ENCODE measurements at places on chromosomes 3 and 15.

- no peaks in the 10 kb centered on the region for H3K36me3 ChIP-seq
- no peak for DNase-seq
- no peak overlapping the region for H3K4me3 ChIP-seq
- H3K27ac ChIP-seq: no peak overlapping the region
- no peaks in the 10 kb centered on the region for H3K27me3 ChIP-seq
- H3K4me1 ChIP-seq: no peaks in the 10 kb centered on the region
Observed at GRCh38 chr15:66560856-66561525, 4.8 kb downstream of the LCTL start.

DNA sequence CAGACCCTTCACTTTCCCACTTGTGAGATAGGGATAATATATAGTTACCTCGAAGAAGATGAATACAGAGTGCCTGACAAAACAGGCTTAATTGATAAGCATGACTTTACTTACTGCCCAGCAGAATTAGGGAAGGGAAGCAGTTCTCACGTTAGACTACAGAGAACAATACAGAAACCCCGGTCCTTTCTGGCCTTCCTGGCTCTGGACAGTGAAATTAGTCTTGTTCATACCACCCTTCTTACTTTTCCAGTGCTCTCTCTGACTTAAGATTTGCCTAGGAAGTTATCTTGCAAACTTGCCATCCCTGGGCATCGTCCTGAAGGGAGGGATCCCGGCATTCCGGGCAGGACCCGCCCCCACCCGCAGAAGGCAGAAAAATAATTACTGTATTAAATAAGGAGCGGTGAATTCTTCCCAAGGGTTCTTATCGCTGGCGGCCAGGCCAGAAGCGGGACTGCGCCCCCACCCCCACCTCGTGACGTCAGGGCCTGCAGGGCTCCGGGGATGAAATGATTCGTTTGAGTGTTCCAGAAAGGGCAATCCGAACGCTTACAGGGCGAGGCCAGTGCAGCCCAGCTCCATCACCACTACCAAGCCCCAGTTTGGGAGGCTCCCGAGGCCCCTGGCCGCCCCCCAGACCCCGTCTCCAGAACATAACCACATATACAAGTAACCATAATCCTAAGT is 8.4 kb downstream of the SOX2 start:
- no peaks in the 10 kb centered on the region for H3K4me1 ChIP-seq
- DNase-seq: no peak
- H3K36me3 ChIP-seq: no peaks in the 10 kb centered on the region
- H3K27ac ChIP-seq: no peak overlapping the region
- H3K4me3 ChIP-seq: no peak overlapping the region
- peaks cover 87% of the 10 kb centered on the region for H3K27me3 ChIP-seq

DNA sequence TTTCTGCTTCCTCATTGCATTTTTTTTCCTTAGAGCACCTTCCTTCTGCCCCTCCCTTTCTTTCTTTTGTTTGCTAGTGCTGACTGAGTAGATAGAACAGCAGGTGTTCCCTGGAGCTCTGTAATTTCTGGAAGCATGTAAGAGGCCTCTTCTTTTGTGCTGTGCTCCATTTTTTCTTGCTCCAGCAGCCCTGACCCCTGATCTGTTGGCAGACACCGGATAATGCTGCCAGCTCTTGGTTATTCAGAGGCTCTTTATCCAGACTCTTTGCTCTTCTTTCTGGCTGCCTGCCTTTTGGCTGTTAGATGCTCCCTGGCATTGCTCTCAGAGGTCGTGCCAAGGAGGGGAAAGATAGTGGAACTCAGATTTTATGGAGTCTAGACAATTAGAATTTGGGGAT is 104.4 kb upstream of the RBMS3 start:
- no peaks in the 10 kb centered on the region for H3K36me3 ChIP-seq
- H3K27ac ChIP-seq: no peak overlapping the region
- no peak for DNase-seq
- no peak overlapping the region for H3K4me3 ChIP-seq

- DNase-seq: no peak
- H3K27me3 ChIP-seq: no peaks in the 10 kb centered on the region
- H3K27ac ChIP-seq: no peak overlapping the region
Observed at GRCh38 chr3:188084752-188085583, 69.0 kb upstream of the LPP start.

GRCh38 chr15:55168350-55168974 is 28.3 kb downstream of the RSL24D1 start:
- H3K36me3 ChIP-seq: no peaks in the 10 kb centered on the region

DNA sequence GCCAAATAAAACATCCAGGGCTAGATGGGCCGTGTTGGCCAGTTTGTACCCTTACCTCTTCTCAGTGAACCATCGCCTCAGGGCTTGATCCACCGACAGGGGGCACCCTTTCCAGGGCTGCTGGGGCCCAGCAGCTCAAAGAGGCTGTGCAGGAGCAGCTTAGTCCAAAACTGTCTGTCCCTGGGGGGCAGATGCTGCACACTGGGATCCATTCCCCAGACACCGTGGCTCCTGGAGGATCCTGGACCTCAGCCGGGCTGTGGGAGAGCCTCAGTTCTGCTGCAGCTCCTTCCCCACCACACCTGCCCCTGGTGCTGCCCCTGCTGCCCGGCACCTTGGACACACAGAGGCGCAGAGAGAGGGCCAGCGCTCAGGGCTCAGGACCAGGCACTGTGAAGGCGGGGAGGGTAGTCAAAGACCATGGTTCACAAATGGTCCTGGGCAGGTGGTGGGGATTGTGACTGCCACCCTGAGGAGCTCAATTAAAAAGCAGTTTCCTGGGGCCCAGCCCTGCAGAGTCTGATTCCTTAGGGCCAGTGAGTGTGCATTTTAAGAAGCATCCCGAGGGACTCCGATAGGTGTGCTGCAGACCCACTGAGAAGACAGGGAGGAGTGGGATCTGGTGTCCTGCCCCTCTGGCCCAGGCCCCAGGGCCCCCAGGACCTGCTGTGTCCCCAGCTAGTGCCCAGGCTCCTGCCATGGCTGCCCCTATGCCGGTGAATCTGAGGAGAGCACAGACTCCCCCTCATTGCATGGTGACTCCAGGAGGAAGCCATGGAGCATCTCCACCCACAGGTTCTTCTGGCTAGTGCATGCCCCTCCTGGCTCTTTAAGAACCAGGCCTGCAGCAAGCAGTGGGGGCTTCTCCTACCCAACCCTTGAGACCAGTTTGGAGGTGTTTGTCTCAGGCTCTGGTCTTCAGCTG is 86.5 kb upstream of the PRR20G start:
- H3K4me3 ChIP-seq: no peak overlapping the region
- no peaks in the 10 kb centered on the region for H3K27me3 ChIP-seq
- H3K36me3 ChIP-seq: no peaks in the 10 kb centered on the region
- H3K27ac ChIP-seq: no peak overlapping the region

GRCh38 chr3:125386811-125387210 is 11.7 kb upstream of the ZNF148 start:
- DNase-seq: no peak
- no peaks in the 10 kb centered on the region for H3K36me3 ChIP-seq
- H3K27ac ChIP-seq: no peak overlapping the region
- H3K4me1 ChIP-seq: peaks cover 14% of the 10 kb centered on the region
- no peak overlapping the region for H3K4me3 ChIP-seq

GRCh38 chr3:50412231-50412754 is 53.0 kb upstream of the TMEM115 start:
- DNase-seq: no peak
- H3K36me3 ChIP-seq: no peaks in the 10 kb centered on the region
- H3K4me1 ChIP-seq: no peaks in the 10 kb centered on the region
- H3K4me3 ChIP-seq: no peak overlapping the region

GRCh38 chr15:68718468-68718867 is 102.2 kb downstream of the ANP32A start:
- H3K4me1 ChIP-seq: no peaks in the 10 kb centered on the region
- H3K27me3 ChIP-seq: no peaks in the 10 kb centered on the region
- DNase-seq: no peak
- H3K4me3 ChIP-seq: no peak overlapping the region
- no peaks in the 10 kb centered on the region for H3K36me3 ChIP-seq

GRCh38 chr3:59824876-59825275 is 775.1 kb upstream of the CFAP20DC start:
- no peak for DNase-seq
- no peak overlapping the region for H3K27ac ChIP-seq
- no peak overlapping the region for H3K4me3 ChIP-seq
- H3K36me3 ChIP-seq: no peaks in the 10 kb centered on the region

GRCh38 chr3:60421749-60422446 is 829.4 kb downstream of the FHIT start:
- no peak overlapping the region for H3K4me3 ChIP-seq
- DNase-seq: no peak
- no peaks in the 10 kb centered on the region for H3K4me1 ChIP-seq
- no peaks in the 10 kb centered on the region for H3K36me3 ChIP-seq
- no peak overlapping the region for H3K27ac ChIP-seq
- H3K27me3 ChIP-seq: no peaks in the 10 kb centered on the region

GRCh38 chr15:32861761-32862160 is 144.0 kb downstream of the GREM1 start:
- no peak for DNase-seq
- H3K27ac ChIP-seq: no peak overlapping the region
- no peaks in the 10 kb centered on the region for H3K4me1 ChIP-seq
- no peaks in the 10 kb centered on the region for H3K27me3 ChIP-seq

DNA sequence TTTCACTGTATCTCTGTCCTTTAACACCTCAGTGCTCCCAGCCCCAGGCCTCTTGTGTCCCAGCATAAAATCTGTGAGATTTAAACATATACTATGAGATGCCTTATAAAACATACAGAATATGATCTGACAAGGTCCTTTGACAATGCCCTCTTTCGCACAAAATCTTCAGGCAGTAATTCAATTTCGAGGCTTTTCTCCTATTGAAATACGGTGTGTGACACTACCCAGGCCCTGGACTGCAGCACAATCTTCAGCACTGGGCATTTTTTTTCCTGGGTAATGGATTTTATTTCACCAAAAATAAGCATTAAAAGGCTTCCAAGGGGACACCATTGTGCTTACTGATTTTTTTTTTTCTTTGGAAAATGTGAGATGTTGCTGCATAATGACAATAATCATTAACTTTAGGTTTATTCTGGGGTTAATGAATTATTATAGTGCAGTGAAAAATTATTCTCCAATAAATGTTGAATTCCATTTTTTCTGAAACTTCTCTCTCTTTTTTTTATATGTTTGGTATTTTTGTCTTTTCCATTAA is 40.9 kb upstream of the FAM3D start:
- DNase-seq: no peak
- H3K4me3 ChIP-seq: no peak overlapping the region
- no peaks in the 10 kb centered on the region for H3K4me1 ChIP-seq
- no peaks in the 10 kb centered on the region for H3K27me3 ChIP-seq
- H3K36me3 ChIP-seq: no peaks in the 10 kb centered on the region

DNA sequence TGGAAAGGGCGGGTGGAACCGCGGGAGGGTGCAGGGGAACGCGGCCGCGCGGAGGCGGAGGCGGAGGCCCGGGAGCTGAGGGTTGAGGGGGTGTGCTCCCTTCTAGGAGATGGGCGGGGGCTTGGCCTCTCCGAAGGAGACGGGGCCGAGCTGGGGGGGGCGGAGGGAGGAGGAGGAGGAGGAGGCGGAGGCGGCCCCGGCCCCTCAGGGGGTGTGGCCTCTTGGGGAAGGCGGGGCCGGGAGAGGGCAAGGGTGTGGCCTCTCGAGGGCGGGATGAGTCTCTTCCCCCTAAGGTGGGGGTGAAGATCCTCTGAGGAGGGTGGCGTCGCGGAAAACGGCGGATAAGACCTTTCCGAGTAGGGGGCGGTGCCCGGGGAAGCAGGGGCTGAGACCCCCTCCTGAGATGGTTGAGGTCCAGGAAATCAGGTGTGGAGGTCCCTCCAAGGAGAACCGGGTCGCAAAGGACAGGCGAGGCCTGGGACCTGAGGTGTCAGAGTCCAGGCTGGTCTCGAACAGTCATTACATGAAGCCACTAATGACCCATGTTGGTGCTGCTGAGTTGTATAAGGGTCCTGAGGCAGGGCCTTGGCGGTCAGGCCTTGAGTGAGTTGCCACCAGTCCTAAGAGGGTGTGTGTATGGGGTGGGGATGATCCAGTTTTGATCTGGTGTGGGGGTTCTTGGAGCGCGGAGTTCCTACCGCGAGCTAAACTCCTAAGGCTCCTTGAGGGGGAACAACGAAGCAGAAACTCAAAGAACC is 759 bp downstream of the WDR6 start:
- no peaks in the 10 kb centered on the region for H3K27me3 ChIP-seq
- peaks cover 25% of the 10 kb centered on the region for H3K4me1 ChIP-seq
- peak; percentile 92 for DNase-seq
- peak overlapping the region; percentile 99 for H3K27ac ChIP-seq

GRCh38 chr15:77865701-77866100 is 211.8 kb downstream of the TBC1D2B start:
- no peak overlapping the region for H3K4me3 ChIP-seq
- no peak overlapping the region for H3K27ac ChIP-seq
- H3K4me1 ChIP-seq: peaks cover 5% of the 10 kb centered on the region
- DNase-seq: no peak
- no peaks in the 10 kb centered on the region for H3K27me3 ChIP-seq
- no peaks in the 10 kb centered on the region for H3K36me3 ChIP-seq

DNA sequence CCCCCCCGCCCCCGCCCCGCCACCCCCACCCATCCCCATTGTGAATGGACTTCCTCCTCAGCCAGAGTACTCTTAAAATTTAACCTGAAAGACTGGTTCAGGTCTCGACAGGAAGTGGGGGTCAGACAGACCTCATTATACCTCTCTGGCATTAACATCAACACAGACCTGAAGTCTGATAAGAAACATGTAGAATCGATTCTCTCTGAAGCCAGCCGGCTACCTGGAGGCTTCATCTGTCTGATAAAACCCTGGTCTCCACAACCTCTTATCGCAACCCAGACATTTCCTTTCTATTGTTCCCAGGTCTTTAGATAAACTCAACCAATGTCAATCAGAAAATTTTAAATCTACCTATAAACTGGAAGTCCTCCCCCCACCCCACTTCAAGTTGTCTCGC is 42.6 kb downstream of the SLCO2A1 start:
- H3K4me3 ChIP-seq: no peak overlapping the region
- DNase-seq: no peak
- H3K27ac ChIP-seq: no peak overlapping the region
- H3K36me3 ChIP-seq: no peaks in the 10 kb centered on the region
- H3K27me3 ChIP-seq: no peaks in the 10 kb centered on the region
- H3K4me1 ChIP-seq: no peaks in the 10 kb centered on the region

DNA sequence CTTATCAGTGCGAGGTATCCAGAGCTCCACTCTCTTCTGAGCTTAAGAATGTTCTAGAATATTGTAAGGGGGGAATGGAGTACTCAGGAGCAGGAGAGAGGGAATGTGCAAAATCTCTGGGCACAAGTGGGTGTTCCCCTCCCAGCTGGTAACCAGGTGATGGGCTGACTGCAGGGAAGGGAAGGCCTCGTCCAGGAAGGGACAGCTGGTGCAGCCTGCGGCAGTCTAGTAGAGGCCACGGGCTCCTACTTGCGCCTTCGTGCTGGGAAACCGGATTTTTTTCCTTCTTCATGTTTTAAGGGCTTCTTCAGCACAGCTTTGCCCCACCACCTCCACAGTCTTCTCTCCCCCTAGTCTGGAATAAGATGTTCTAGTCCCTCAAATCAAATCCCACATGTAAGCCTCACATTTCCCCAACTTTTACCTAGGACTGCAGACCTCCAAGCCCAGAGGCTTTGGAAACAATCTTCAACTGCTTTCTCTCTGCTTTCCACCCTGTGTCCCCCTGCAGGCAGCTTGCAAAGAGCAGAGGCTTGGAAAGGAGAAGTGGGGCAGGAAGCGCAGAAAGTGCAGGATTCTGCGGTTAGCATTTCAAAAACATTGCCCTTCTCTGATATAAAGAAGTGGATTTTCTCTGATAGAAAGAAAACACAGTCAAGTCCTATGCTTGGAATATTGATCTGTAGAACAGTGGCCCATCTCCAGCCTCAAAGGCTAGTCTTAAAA is 11.9 kb upstream of the CGNL1 start:
- H3K4me1 ChIP-seq: no peaks in the 10 kb centered on the region
- no peaks in the 10 kb centered on the region for H3K27me3 ChIP-seq

GRCh38 chr3:129345971-129346370 is 67.3 kb downstream of the HMCES start:
- peaks cover 17% of the 10 kb centered on the region for H3K27me3 ChIP-seq
- no peaks in the 10 kb centered on the region for H3K36me3 ChIP-seq
- no peak for DNase-seq
- H3K4me3 ChIP-seq: no peak overlapping the region
- H3K27ac ChIP-seq: no peak overlapping the region

All from CD4-positive, alpha-beta T cell (primary cell).